Hair follicle dermal papilla cell (primary cell): ENCODE measurements at places on chromosomes 12 and 14. TPM values are rescaled to one million over a fixed set of nuclear protein-coding genes. Genes with fewer than 3 reads are reported as not detected.

Gene PARP11
- total RNA-seq = 7.0 and 7.8 TPM in 2 replicates

Gene STXBP6
- 3.1 and 4.0 TPM in 2 replicates for total RNA-seq

Gene HNF1A
- total RNA-seq = not detected in 2 replicates

Gene TAS2R9
- not detected in 2 replicates for total RNA-seq

Gene HSPA2
- 29.2 and 30.2 TPM in 2 replicates for total RNA-seq

Gene MAP3K9
- 1.7 and 1.8 TPM in 2 replicates for total RNA-seq
